NCI-H1436 (cell line): ENCODE measurements at places on chromosomes 13 and 19.

GRCh38 chr13:93249364-93250306 lies 23.0 kb downstream of the GPC6 start:
- no peak for DNase-seq

- no peak for DNase-seq
Measured at GRCh38 chr19:8609279-8610040, 1.1 kb downstream of the ADAMTS10 start.

GRCh38 chr13:90315061-90315460 lies 1032.4 kb upstream of the MIR17HG start:
- DNase-seq: no peak

GRCh38 chr13:102710261-102710679 lies 15.4 kb upstream of the METTL21C start:
- DNase-seq: no peak

GRCh38 chr19:22545751-22546150 lies 88.4 kb upstream of the ZNF492 start:
- DNase-seq: no peak

- DNase-seq: no peak
Measured at GRCh38 chr19:43719378-43719868, 3.5 kb downstream of the IRGC start.

DNA sequence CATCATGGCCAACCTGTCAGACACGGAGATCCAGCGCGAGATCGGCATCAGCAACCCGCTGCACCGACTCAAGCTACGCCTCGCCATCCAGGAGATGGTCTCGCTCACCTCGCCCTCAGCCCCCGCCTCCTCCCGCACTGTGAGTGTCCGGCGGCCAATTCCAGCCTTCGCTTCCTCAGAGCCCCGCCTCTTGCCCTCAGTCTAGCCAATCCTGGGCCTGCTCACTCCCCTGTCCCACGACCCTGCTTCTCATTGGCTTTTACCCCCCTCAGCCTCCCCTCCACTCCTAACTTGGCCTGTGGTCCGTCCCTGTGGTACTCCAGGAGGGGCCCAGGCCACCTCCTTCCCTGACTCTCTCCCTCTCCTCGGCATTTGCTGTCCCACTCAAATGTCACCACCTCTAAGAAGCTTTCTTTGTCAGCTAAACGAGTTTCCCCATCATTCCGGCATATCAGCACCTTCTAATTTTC lies 12.3 kb downstream of the HRC start:
- DNase-seq: peak; percentile 76

- peak; percentile 25 for DNase-seq
Measured at GRCh38 chr13:100521851-100522617, 66.6 kb downstream of the GGACT start.

DNA sequence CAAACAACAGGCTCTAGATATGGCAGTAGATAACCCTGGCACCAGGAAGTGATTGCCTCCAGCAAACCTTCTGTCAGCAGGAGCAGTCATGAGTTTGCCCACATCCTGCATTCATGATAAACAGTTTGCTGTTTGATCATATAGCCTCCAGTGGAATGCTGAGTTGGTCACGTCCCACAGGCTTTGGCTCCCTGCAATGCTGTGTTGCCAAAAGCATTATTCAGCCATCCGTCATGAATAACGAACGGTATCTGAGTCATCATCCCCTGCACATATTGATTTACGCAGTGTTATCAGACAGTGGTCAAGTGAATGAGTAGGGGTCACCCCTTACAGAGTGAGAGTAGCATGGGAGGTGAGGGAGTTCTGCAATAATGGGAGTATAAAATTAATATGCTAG lies 21.9 kb upstream of the ZNF432 start:
- DNase-seq: no peak

DNA sequence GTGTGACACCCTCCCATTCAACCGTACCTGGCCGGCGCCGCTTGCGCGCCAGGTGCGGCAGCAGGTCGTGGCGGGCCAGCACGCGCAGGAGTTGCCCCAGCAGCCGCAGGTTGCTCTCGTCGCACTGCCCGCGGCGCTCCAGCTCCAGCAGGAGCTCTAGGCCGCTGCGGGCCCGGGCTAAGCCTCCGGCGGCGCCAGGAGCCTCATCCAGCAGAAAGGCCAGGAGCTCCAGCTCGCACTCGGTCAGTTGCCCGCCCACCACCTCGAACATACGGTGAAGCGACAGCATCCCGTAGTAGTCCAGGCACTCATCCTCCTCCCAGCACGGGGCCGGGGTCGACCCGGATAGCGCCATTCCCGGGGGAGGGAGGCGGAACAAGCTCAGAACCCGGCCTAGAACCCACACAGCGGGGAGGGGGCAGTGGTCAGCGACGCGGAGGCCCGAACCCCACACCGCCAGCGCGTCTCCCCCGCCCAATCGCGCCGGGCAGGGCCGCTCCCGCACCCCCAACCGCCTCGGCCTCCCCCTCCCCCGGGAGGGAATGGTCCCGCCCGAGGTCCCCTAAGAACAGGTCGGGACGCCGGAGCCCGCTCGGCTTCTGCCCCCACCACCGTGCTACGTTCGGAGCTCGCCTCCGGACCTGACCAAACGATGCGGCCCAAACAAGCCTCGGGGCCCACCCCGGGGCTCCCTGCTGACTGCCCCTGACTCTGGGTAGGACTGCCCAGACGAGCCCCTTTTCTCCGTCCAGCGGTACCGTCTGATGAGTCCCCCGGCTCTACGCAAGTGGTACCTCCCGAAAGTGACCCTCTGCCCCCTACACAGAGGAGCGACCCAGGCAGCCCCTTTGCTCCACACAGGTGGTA lies 591 bp downstream of the DEDD2 start:
- no peak for DNase-seq

DNA sequence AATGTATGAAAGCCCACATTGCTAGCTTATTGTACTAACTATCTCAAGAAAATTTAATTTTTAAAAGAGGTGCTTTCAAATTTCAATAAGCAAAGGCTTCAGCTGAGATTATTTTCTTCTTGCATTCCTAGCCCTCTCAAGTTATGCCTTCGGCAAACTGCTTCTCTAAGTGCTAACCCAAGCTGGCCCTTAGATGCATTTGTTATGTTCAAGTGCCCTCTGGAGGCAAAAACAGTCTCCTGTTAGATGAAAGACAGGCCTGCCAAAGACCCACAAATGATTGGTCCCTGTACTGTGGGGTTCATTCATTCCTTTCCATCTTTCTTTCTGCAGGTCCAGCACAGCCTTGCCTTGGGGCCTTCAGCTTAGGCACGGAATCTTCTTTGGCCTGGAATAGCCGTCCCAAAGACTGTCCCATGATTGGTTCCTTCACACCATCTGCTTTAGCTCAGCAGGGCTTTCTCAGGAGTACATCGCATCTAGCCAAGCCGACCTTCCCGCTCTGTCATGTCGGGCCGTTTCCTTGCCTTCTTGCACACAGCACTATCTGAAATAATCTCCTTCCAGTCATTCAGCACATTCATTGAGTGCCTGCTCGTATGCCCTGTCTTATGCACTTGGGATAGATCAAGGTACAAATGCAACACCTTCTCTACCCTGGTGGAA lies 26.4 kb upstream of the TPTE2 start:
- no peak for DNase-seq

GRCh38 chr19:23776507-23777205 lies 18.0 kb upstream of the ZNF681 start:
- DNase-seq: no peak

GRCh38 chr13:52173373-52173772 lies 14.0 kb upstream of the NEK3 start:
- DNase-seq: no peak

DNA sequence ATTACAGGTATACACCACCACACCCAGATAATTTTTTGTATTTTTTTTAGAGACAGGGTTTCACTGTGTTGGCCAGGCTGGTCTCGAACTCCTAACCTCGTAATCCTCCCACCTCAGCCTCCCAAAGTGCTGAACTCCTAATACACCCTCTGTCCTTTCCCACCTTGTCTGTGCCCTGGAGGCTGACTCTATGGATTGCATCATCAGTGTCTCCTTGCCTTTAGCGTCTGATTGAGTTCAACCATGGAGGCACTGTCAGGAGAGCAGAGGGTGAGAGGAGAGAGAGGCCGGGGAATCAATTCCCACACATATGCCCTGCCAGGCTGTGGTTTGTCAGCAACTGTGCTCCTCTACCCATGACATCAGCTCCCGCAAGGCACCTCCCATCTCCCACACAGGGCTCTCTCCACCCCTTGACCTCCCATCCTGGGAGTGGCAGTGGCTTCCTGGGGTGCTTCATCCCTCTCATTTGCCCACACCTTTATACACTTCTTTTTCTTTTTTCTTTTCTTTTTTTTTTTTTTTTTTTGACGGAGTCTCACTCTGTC lies 12.6 kb upstream of the LILRB4 start:
- DNase-seq: no peak
